ENCODE measurements at places on chromosomes 6 and 20. TPM values are rescaled to one million over a fixed set of nuclear protein-coding genes. Genes with fewer than 3 reads are reported as not detected.

GRCh38 chr6:87293526-87293925 lies 28.9 kb upstream of the SMIM8 start:
- DNase-seq = no peak
- no peaks in the 10 kb centered on the region for H3K4me1 ChIP-seq
- H3K27me3 ChIP-seq = no peaks in the 10 kb centered on the region
- no peak overlapping the region for H3K27ac ChIP-seq
- no peak overlapping the region for H3K4me3 ChIP-seq

The ASIP gene
- total RNA-seq = not detected

The TFAP2D gene
- not detected for total RNA-seq

DNA sequence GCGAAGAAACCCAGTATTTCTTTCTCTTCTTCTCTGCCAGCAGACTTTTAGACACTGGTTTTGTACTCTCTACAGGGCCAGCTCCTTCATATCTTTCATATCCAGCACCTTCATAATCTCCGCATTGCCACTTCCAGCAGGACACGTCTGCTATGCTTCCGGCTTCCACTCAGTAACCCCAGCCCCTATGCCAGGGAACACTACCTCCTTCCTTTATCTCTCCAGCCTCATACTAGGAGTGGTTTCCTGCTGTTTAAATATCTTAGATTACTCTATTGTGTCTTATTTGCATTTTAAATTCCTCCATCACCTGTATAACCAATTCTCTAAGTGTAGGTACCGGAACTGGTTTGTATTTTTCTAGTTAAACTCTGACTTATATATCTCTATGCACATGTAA lies 667.8 kb upstream of the ID4 start:
- no peak overlapping the region for H3K27ac ChIP-seq
- H3K36me3 ChIP-seq = no peaks in the 10 kb centered on the region
- peaks cover 10% of the 10 kb centered on the region for H3K4me1 ChIP-seq
- H3K4me3 ChIP-seq = no peak overlapping the region
- DNase-seq = no peak

The CST5 gene
- not detected for total RNA-seq

DNA sequence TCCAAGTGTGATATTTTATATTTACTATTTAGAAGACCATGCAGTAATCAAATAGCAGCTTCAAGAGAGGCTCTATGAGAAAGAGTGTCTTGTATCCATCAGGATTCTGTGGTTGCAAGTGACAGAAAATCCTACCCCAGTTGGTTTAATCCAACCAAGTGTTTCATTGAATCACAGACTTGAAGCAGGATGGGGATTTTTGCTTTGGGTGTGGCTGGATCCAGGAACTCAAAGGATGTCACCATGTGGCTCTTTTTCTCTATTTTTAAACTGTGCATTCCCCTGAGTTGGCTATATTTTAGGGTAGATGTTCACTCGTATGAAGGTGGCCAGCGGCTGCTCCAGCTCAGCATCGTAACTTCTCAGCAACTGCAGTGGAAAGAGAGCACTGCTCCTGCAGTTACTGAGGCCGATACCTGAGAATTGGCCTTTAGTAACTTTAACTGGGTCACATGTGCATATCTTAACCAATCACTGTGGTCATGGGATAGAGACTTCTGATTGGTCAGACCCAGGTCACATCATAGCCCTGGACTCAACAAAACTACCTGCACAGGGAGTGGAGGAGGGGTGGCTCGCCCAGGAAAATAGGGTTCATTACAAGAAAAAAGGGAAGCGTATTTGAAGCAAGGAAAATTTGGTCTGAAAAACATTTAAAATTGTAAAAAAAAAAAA lies 396.1 kb upstream of the SULF2 start:
- no peak for DNase-seq
- H3K27me3 ChIP-seq = no peaks in the 10 kb centered on the region
- H3K27ac ChIP-seq = no peak overlapping the region
- no peaks in the 10 kb centered on the region for H3K36me3 ChIP-seq
- peaks cover 10% of the 10 kb centered on the region for H3K4me1 ChIP-seq

The SLC22A3 gene
- 16.5 TPM for total RNA-seq

The CHRNA4 gene
- total RNA-seq = 0.25 TPM

- peaks cover 4% of the 10 kb centered on the region for H3K27me3 ChIP-seq
- no peaks in the 10 kb centered on the region for H3K4me1 ChIP-seq
- no peak overlapping the region for H3K4me3 ChIP-seq
- no peak for DNase-seq
- H3K36me3 ChIP-seq = no peaks in the 10 kb centered on the region
Observed at GRCh38 chr20:63169681-63170080, 46.2 kb downstream of the YTHDF1 start.

The TINAG gene
- total RNA-seq = not detected

GRCh38 chr6:112384511-112384910 lies 37.4 kb downstream of the RFPL4B start:
- no peak overlapping the region for H3K4me3 ChIP-seq
- no peak overlapping the region for H3K27ac ChIP-seq
- DNase-seq = no peak
- H3K36me3 ChIP-seq = no peaks in the 10 kb centered on the region

Data from vagina (tissue), 2 donors.